ENCODE measurements at places on chromosomes 1 and 21. TPM values are rescaled to one million over a fixed set of nuclear protein-coding genes. Genes with fewer than 3 reads are reported as not detected.

Gene LMOD1
- total RNA-seq = not detected

Gene ZNF683
- total RNA-seq = 2.4 TPM

Gene SORT1
- 2.2 TPM for total RNA-seq

GRCh38 chr1:114702737-114703136, 7.4 kb upstream of the AMPD1 start:
- H3K36me3 ChIP-seq = peaks cover 15% of the 10 kb centered on the region
- peaks cover 1% of the 10 kb centered on the region for H3K27me3 ChIP-seq
- no peak for DNase-seq
- no peak overlapping the region for H3K27ac ChIP-seq
- no peak overlapping the region for H3K4me3 ChIP-seq
- H3K4me1 ChIP-seq = no peaks in the 10 kb centered on the region

DNA sequence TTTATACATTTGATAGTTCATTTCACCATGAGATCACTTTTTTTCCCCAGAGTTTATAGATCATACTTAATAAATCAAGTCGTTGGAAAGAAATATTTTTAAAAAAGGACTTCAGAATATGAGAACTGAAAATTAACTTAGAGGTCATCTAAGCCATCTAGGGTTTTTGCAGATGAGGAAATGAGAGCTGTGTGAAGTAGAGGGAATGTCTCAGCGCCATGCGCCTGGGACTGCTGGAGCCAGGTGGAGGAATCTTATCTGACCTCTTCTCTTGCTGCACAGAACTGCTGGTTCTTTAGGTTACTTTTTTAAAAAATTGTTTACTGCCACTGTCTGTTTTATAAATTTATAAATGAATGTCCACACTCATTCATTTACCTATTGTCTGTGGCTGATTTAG, 11.5 kb downstream of the SH3BGR start:
- no peak for DNase-seq
- H3K4me3 ChIP-seq = no peak overlapping the region
- H3K27me3 ChIP-seq = no peaks in the 10 kb centered on the region
- no peak overlapping the region for H3K27ac ChIP-seq
- peaks cover 25% of the 10 kb centered on the region for H3K36me3 ChIP-seq

DNA sequence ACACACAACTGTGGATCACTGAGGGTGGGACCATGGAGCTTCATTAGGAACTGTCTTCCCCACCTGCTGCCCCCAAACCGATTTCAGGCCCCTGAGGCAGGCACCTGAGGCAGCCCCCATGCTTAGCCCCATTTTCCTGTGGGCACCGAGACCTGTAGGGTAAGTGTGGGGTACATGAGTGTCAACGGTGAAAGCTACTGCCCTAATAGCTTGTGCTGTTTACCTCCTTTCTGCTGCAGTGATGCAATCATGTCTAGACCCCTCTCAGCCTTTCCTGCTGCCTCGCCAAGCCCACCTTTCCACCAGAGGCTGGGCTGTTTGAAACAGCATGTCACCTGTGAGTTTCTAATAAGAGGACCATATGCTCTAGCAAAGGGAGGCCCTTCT, 53.0 kb downstream of the NFASC start:
- no peaks in the 10 kb centered on the region for H3K36me3 ChIP-seq
- H3K27ac ChIP-seq = no peak overlapping the region
- H3K4me1 ChIP-seq = no peaks in the 10 kb centered on the region
- H3K27me3 ChIP-seq = peaks cover 9% of the 10 kb centered on the region

All from naive thymus-derived CD8-positive, alpha-beta T cell (primary cell).